ENCODE measurements at places on chromosomes 1 and 21.

DNA sequence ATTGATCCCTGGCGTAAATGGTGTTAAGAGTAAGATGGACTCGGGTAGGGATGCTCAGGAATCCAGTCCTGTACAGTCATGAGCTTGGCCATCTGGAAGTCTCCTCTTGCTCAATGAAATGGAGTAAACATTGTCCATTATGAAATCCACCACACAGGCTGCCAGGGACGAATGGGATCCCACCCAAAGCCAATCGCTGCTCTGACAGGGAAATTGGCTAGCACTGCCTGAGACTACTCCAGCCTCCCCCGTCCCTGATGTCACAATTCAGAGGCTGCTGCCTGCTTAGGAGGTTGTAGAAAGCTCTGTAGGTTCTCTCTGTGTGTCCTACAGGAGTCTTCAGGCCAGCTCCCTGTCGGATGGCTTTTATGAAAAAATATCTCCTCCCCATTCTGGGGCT, at the start of gene HSD11B1:
Gene HSD11B1 (plus strand): TSS at position 263 of the 400 bp plus-strand sequence. CDS start 97 bp downstream, at position 360.
- DNase-seq = peak; percentile 87

DNA sequence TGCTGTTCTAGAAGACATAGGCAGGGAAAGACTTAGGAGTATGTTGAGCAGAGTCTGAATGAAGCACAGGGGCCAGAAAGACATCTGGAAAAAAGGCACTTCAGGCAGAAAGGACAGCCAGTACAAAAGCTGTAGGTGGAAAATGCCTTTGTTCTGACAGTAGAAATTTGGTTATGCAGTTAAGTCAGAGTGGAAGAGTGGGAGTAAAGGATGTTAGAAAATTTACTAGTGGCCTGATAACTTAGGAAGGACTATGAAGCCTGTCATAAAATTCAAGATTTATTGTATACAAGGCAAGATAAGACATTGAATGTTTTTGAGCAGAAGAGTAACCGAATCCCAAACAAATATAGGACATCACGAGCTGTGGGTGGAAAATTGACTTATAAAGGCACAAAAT, 987.9 kb downstream of the PLA2G4A start:
- no peak for DNase-seq

DNA sequence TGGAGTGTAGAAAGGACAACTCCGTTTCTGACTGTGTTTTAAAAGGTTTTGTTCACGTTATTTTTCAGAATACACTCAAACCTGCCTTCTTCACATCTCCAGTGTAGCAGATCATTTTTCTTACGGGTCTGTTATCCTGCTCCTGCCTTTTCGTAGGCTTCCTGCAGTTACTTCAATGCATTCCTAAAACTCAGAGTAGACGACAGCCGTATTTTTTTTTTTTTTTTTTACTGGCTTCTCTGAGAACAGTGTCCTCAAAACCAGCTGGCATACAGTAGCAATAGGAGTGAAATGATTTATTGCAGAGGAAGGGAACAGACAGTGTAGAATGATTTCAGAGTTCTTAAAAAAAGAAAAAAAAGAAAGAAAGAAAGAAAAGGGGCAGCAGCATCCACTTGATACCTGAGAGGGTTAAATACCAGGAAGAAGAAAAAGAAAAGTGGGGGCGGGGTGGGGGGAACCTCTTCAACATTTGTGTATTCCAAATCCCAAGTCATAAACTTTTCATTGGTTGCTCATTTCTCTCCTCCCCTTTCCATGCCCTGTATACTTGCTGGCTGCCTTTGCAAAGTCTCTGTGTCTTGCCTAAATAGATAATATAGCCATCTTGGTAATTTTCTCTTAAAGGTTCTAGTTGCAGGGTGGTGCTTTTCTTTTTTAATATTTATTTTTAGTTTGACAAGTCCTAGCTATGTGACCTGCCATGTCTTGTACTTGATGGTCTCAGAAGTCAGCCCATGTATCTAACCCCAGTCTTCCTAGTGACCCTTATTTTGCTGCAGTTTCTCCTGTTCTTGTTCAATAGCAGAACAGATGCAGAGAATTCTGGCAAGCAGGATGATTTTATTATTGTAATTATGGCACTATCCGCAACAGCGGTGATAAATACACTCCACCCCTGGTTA, 2.8 kb downstream of the TGFB2 start:
- no peak for DNase-seq

- DNase-seq = peak; percentile 17
Measured at GRCh38 chr21:41170859-41171609, 3.1 kb downstream of the BACE2 start.

DNA sequence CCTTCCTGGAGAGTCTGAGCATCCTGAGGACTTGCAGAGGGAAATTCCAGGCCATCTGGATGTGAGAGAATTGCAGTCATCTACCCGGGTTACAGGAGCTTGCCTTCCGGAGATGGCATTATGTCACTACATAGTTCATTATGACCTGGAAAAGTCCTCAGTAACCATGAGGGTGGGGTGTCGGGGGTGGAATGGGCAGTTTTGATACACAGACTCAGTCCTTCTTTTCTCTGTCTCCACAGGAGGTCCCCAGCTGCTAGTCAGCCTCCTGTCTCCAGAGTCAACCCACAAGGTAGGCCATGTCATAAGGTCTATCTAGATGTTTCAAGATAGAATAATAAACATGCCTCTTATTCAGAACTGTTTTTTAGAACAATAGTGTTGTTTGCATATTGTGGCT, 268.2 kb upstream of the SGIP1 start:
- DNase-seq = no peak

- DNase-seq = no peak
Measured at GRCh38 chr1:16254263-16254928, 17.4 kb upstream of the CPLANE2 start.

GRCh38 chr1:226989085-226989920, 49.2 kb downstream of the COQ8A start:
- no peak for DNase-seq

GRCh38 chr1:153352523-153352922, 3.9 kb upstream of the PGLYRP4 start:
- DNase-seq = no peak

DNA sequence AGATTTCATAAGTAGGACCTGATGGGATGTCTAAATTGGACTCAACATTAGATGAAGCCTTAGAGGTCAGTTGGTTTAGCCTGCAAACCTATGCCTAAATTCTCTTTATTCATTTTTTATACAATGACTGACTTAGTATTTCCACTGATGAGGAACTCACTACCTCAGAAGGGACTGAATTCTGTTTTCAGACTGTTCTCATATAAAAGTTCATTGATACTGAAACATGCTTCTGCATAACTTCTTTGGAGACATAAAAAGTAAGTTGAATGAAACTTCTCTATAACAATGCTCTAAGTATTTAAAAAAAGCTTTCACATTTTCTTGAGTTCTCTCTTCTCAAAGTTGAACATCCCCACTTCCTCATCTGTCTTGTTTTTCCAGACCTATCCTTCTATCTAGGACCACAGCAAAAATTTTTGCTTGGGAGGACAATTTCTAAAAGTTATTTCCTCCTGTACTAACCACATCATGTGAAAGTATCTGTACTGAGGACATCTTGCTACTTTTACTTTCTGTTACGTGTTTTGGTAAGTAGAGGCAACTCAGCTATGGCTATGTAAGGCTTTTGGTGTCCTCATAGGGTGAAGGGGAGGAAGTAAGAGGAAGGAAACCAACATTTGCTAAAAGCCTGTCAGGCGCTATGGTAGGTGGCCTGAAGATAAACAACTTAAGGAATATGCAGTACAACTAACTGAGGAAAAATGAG, 64.1 kb downstream of the USP24 start:
- no peak for DNase-seq

- DNase-seq = peak; percentile 96
Measured at GRCh38 chr1:152001631-152002584, 8.2 kb upstream of the S100A10 start.

- no peak for DNase-seq
Measured at GRCh38 chr1:91098299-91098906, 76.6 kb upstream of the ZNF644 start.

DNA sequence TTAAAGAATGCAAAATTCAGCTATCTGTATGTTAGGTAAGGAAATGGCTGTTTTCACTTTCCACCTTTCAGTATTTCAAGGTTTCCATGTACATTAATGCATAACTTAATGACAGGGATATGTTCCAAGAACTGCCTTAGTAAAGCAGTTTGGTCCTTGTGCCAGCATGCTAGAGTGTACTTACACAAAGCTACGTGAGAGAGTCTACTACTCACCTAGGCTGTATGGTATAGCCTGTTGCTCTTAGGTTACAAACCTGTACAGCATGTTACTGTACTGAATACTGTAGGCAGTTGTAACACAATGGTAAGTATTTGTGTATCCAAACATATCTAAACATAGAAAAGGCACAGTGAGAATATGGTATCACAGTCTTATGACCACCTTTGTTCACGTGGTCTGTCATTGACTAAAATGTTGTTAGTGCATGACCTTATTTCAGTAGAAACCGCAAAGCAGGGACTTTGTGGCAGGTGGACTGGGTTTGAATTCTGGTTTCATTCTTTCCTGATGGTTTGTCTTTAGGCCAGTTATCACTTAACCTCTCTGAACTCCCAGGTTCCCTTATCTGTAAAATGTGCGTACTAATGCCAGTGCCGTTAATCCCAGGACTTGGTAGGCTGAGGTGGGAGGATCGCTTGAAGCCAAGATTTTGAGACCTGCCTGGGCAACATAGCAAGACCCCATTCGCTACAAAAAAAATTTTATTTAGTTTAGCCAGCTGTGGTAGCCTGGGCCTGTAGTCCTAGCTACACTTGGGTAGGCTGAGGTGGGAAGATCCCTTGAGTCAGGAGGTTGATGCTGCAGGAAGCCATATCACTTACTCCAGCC, 4.9 kb downstream of the SMYD2 start:
- DNase-seq = no peak

GRCh38 chr1:234912548-234913277, 215.9 kb downstream of the TOMM20 start:
- no peak for DNase-seq

- no peak for DNase-seq
Measured at GRCh38 chr1:166920561-166921475, 44.8 kb upstream of the TADA1 start.

Measured in tibial nerve (tissue), 4 donors.